ENCODE measurements at places on chromosomes 7 and 10.

DNA sequence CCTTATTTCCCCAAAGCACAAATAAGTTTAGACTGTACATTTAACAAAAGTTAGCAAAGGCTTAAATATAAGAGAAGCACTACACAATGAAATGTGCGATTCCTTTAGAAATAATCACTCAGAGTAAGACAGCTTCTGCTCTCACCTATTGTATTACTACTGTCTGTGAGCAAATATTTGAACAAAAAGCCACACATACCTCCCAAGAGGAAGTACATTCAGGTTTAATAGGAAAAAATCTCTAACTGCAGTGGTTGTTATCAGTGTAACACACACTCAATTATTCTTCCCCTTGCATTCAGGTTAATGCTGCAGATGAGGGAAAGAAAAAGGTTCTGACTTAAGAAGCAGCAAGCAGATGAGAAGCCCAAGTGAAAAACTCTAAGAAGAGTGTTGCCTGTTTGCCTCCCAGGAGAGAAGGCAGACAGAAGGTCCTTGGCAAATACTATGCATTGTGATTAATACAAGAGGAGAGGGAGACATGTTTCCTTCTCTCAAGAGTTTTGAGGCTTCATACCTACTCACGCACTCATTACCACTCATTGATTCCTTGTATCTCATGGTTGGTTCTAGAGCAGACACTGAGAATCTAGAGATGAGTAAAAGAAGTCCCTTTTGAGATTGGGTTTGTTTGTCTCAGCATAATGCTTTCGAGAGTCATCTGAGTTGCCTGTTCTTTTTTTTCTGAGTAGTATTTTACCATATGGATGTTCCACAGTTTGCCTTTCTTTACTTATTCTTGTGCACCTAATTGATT, 13.6 kb downstream of the GIMAP4 start:
- no peak for DNase-seq

GRCh38 chr10:61761825-61762217, 99.1 kb downstream of the CABCOCO1 start:
- DNase-seq, result no peak

DNA sequence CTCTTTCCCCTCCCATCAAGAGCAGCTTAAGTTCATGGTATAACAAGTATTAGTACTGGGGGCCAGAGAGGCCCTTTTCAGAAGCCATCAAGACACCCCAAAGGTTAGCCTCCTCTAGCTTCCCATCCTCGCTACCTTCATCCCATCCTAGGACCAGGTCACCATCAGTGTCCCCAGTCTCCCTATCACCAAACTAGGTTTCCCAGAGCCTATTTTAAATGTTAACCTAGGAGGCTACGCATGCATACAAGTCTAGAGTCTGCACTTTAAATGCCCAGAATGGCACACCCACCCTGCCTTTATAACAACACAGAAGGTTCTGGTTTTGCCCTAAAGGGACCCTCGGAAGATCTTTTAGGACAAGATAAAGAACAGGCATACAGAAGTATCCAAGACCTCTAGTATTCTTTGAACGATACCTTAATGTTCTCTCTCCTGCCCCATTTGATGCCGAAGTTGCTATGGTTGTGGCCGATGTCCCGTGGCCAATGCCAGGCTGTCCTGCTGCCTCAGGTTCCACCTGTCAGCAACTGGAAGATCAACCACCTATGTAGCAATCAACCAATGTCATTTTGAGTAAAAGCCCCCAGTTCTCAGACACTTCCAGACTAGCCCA, 2.2 kb downstream of the GPRIN2 start:
- DNase-seq, result no peak

DNA sequence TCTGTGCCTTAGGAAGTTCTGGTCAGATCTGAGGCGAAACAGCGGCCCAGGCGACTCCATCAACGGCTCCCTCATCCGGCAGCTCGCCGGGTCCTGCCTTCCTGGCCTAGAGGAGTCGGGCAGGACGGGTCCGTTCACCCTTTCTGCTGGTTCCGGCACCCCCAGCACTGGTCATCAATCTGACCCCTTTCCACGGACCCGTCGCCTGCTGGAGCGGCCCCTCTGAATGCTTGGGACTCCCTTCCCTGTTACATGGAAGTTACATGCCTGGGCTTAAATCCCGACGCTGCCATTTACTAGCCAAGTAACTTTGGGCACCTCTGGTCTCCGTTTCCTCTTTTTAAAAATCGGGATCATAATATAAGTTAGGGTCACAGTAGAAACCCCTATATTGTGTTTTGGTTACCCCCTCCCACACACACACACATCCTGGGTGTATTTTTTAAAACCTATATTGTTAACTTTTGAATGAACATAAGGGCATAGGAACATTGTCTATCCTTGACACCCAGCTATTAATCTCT, 607 bp upstream of the GGCT start:
- no peak for DNase-seq

GRCh38 chr7:112143136-112143535, 63.1 kb downstream of the DOCK4 start:
- no peak for DNase-seq

DNA sequence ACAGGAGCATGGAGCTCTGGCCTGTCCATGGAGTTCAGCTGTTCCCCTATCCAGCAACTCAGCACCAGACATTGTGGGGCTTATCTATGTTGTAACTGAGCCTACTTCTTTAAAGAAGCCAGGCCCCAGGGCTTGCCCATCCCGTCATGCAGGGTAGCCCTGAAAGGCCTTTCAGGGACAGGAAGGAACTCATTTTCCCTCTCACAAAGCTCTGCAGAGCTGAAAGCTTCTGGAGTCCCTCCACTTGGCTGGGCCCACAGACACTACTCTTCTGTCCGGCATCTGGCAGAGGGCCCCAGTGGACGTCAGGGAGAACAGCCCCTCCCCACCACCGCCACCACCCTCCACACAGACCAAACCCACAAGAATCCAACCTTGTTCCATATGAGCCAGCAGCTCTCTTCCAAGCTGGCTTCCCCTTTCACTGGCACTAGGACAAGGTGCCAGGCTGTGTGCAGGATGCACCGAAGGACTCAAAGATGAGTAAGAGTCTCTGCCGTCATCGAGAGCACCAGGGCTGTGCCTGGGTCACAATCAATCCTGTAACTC, 33.1 kb downstream of the DENND2A start:
- no peak for DNase-seq

- DNase-seq, result no peak
Measured at GRCh38 chr10:75367021-75367487, 34.5 kb downstream of the ZNF503 start.

DNA sequence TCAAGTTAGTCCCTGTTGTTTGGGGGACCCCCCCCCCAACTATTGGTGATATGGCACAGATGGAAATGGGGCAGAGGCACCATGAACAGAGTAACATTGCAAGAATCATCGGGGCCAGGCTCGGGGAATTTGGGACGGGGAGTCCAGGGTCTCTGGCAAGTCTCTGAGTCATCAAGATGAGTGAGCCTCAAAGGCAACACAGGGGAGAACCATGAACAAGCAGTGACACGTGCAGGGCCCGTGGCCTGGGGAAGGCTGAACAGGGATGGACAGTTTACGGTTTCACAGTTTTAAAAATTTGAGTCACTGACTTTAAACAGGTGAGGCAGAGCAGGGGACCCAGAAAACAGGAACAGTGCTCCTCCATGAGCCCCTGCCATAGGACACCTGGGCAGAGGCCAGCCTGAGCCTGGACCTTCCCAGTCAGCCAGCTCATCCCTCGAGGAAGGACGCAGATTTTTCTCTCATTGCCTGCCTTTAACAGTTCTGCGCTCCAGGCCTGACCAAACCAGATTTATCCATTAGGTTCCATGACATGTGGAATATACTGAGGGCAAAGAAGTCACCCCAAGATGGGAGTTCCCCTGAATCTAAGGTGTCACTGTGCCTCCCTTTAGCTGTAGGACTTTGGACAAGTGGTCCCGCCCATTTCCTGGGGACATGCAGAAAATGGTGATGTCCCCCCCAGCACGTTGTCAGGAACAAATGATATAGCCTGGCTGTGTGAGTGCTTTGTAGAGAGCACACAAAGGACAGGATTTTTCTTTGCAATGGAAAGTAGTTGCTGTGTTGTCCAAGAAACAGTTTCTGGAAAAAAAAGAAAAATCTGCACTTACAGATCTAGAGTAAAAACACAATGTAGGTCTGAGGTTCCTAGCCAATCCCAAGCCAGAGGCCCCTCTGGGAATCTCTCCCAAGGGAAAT, 23.8 kb downstream of the CHST15 start:
- DNase-seq, result no peak

- DNase-seq, result no peak
Measured at GRCh38 chr7:66464059-66464458, 164.6 kb upstream of the KCTD7 start.

DNA sequence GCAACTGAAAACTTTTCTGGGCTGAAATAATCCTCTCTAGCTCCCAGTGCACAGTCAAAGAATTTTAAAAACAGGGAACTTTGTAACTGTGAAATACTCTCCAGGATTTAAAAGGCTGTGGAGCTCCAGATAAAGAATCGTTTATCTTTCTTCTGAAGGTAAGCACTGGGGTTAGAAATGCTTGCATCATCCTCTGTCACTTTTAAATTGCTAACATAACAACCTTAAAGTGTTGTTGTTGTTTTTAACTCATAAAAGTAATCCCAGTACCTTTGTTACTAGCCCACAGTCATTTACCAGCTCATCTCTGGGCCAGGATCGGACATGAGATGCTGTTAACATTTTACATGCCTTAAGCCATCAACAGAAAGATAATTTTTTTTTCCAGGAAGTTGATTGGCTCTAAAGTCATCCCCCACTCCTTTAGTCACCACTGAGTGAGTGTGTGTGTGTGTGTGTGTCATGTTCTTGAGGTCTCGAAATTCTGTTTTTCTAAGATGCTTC, at the start of gene SLC39A12:
SLC39A12 (plus strand) TSS at position 51 of the 504 bp plus-strand sequence. CDS start 1,359 bp downstream, outside the sequence.
- no peak for DNase-seq

DNA sequence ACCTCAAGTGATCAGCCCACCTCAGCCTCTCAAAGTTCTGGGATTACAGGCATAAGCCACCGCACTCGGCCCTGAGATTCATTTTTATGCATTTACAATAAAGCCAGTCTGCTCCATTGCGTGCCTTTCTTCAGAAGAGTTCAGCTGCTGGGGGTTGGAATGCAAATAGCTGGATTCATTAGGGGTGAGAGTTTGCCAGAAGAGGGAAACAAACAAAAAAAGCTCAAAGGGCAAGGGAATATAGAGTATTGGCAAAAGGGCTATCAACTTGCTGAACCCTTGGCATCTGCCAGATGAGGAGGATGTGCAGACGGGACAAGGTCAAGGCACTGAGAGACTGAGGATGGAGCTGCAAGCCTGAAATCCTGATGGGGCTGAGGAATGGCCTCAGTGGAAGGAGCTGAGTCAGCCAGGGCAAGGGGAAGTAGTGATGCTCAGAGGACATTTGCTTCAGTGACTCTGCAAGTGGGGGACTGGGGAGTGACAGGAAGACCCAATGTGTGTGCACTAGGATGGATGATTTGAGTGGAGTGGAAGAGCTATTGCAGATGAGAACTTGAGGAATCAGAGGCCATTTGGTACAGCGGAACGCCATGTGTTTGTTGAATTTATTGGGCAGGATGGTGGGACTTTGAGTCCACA, 75.0 kb upstream of the ARMC3 start:
- DNase-seq, result no peak

GRCh38 chr7:127091620-127092019, 161.1 kb downstream of the GRM8 start:
- DNase-seq, result no peak

- no peak for DNase-seq
Measured at GRCh38 chr7:71746006-71746405, 614.1 kb downstream of the GALNT17 start.

DNA sequence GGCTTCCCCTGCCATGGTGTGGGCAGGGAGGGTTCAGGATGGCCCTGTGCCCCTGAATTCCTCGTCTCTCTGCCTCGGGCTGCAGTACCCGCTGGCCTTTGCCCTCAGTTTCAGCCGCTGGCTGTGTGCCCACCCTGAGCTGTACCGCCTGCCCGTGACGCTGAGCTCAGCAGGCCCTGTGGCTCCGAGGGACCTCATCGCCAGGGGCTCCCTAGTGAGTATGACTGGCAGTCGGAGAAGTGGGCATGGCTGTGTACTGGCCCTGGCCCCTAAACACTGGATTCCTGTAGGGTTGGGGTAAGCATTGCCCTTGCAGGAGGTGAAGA, 59.6 kb downstream of the PALD1 start:
- DNase-seq, result no peak

DNA sequence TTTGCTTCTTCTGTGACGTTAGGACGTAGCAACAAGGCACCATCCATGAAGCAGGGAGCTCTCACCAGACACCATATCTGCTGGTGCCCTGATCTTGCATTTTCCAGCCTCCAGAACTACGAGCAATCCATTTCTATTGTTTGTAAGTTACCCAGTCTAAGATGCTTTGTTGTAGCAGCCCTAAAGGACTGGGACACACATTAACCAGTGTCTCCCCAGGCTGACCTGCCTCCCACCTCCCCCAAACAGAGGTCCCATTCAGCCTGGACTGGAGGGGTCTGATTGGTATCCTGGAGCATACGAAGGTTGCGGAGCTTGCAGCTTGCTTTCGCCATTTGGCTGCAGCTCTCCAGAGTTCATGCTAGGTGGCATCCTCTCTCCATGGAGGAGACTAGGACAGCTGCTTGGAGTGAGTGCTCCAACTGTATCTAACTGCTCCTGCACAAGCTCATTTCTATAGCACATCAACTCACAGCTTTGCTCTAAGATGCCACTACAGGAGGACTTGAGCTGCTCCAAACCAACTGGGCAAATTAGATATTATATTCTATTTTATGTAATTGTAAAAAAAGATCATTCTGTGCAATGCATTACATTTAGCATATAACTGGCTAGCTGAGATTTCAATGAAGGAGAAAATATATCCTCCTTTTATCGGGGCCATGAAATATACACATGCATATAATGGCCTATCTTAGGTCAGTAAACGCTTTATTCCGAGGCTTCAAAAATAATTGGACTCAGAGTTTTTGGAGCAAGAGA, 8.0 kb upstream of the GRK5 start:
- DNase-seq, result peak; percentile 60

DNA sequence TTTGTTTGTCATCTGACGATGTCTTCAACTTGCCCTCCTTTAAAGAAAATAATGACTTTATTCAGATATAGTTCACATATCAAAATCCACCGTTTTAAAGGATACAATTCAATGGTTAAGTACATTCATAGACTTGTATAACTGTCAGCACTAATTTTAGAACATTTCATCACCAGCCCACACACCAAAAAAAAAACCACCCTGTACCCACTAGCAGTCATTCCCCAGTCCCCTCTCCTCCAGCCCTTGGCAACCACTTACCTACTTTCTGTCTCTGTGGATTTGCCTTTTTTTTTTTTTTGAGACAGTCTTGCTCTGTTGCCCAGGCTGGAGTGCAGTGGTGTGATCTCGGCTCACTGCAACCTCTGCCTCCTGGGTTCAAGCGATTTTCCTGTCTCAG, 5.3 kb upstream of the HILPDA start:
- no peak for DNase-seq

GRCh38 chr10:76034353-76035205, 603.2 kb downstream of the LRMDA start:
- no peak for DNase-seq

DNA sequence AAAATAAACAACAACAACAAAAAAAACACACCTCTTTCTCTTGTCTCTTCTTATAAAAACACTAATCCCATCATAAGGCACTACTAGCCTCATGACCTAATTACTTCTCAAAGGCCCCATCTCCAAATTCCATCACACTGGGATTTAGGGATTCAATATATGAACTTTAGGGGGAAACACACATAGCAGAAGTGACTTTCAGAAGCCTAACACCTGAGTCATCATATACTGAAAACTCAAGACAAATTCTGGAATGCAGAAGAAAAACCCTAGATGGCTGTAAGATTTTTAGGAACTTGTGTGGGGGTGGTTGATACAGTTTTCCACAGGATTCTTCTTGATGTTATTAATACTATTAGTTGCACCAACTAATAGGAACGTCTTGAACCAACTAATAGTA, 33.7 kb upstream of the CSTF2T start:
- no peak for DNase-seq

- DNase-seq, result peak; percentile 46
Measured at GRCh38 chr7:98733036-98733435, 116.0 kb downstream of the NPTX2 start.

Measured in endothelial cell (in vitro differentiated cells).